Pancreas (tissue), 10 donors: ENCODE measurements at places on chromosomes 4 and X. TPM values are rescaled to one million over a fixed set of nuclear protein-coding genes. Genes with fewer than 3 reads are reported as not detected.

SMR3B gene
- polyA plus RNA-seq, result not detected

NHS gene
- 0.23 TPM for polyA plus RNA-seq

ARR3 gene
- not detected for polyA plus RNA-seq

SATL1 gene
- polyA plus RNA-seq, result 0.05 TPM

SUPT20HL2 gene
- polyA plus RNA-seq, result not detected

ABHD18 gene
- 7.7 TPM for polyA plus RNA-seq

TCEANC gene
- 2.9 TPM for polyA plus RNA-seq
